Fibroblast of skin of right quadriceps (primary cell): ENCODE measurements at places on chromosomes 3 and 15.

GRCh38 chr3:185998136-185998535 lies 60.3 kb upstream of the TRA2B start:
- no peak for DNase-seq

DNA sequence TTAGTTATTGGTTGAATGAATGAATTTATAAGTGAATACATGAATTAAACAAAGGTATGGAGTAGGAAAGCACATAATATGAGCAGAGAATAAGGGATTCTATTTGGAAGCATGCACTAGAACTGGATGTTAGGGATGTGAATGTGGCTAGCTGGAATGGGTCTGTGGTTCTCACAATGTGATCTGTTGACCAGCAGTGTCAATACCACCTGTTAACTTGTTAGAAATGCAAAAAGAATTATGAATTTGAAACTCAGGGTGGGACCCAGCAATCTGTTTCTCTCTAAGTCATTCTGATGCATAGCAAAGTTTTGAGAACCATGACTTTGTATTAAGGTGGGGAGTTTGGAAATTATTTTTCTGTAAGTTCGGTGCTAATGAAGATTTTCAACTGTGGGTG lies 41.0 kb upstream of the SATB1 start:
- DNase-seq = no peak

- no peak for DNase-seq
Measured at GRCh38 chr15:77361456-77361855, 58.4 kb downstream of the PEAK1 start.

DNA sequence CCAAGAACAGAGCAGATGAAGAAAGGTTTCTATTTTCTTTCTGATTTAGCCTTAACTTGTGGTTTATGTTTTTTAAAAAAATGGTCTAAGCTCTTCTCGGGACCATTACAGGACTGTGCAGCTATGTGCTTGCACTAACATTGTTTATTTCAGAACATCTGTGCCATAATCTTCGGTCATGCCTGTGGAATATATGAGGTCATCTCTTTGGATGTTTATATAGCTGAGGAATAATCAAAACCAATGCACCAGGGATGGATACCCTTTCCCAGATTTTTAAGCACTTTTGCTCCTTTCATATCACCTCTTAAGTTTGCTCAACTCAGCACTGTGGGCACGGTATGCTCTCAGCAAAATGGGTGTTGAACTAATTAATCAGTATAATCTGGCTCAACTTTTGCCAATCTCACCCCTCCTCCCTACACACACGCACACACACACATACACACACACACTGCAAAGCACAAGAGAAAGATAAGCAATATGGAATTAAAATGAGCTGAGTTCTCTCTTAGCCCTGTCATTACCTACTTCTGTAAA lies 268.5 kb upstream of the TMC3 start:
- peak; percentile 88 for DNase-seq

GRCh38 chr3:58665405-58665804 lies 1.2 kb downstream of the FAM3D start:
- no peak for DNase-seq

GRCh38 chr15:83545804-83546511 lies 98.8 kb downstream of the SH3GL3 start:
- no peak for DNase-seq

GRCh38 chr3:151384741-151385174 lies at the start of gene P2RY12:
Gene P2RY12 (minus strand): TSS chr3:151384753. CDS start chr3:151338845, 45,908 bp downstream.
- DNase-seq = no peak

DNA sequence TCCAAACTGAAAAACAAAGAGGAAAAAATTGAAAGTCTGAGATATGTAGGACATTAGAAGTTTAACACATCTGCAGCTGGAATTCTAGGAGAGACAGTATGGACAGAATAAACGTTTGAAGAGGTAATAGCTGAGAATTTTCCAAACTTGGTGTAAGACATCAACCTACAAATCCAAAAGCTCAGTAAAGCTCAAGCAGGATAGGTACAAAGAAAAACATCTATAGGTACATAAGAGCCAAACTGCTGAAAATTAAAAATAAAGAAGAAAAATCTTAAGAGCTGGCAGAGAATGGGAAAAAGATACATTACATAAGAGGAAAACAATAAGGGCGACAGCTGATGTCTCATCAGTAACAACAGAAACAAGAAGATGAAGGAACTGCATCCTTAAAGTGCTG lies 22.8 kb upstream of the C3orf22 start:
- DNase-seq = no peak

DNA sequence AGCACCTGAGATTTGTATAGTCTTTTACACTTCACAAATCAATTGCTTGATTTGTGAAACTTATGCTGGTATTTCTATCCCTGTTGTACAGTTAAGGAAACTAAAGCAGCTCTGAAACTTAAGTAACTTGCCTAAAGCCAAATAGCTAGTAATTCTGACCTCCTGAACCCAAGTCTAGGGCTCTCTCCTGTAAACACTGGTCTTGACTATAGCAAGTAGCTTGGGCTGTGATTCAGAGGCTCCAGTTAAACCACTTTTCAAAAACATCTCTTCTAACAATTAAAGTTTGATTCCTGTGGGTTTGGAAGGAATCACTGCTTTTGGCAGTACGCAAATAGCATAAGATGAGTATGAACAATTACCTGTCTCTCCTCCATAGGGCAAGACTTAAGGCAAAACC lies 18.5 kb upstream of the CMTM8 start:
- no peak for DNase-seq

DNA sequence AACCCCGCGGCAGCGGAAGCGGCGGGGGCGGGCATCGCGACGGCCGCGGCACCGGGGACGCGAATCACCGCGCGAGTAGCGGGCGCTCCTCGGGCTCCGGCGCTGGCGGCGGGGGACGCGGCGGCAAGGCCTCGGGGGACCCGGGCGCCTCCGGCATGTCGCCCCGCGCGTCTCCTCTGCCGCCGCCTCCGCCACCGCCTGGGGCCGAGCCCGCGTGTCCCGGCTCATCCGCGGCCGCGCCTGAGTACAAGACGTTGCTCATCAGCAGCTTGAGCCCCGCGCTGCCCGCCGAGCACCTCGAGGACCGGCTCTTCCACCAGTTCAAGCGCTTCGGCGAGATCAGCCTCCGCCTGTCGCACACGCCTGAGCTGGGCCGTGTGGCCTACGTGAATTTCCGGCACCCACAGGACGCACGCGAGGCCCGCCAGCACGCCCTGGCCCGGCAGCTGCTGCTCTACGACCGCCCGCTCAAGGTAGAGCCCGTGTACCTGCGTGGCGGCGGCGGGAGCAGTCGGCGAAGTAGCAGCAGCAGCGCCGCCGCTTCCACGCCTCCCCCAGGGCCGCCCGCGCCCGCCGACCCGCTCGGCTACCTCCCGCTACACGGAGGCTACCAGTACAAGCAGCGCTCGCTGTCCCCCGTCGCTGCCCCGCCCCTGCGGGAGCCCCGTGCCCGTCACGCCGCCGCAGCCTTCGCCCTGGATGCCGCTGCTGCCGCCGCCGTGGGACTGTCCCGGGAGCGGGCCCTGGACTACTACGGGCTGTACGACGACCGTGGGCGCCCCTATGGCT lies 675 bp downstream of the RBM15B start:
- peak; percentile 22 for DNase-seq

- DNase-seq = peak; percentile 24
Measured at GRCh38 chr3:29140666-29141065, 140.2 kb upstream of the RBMS3 start.

DNA sequence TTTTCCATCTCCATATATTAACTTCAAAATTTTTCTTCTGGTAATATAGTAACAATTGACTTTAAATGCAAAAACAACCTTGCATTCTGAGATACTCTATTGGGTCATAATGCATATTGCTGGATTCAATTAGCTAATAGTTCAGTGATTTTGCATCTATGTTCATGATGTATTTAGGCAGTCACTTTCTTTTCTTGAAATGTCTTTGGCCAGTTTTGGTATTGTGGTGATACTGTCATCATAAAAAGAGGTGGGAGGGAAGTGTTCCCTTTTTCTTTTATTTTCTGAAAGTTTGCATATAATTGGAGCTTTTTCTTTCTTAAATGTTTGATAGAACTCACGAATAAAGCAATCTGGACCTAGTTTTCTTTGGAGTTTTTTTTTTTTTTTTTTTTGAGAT lies 67.4 kb upstream of the ZNF148 start:
- DNase-seq = no peak

DNA sequence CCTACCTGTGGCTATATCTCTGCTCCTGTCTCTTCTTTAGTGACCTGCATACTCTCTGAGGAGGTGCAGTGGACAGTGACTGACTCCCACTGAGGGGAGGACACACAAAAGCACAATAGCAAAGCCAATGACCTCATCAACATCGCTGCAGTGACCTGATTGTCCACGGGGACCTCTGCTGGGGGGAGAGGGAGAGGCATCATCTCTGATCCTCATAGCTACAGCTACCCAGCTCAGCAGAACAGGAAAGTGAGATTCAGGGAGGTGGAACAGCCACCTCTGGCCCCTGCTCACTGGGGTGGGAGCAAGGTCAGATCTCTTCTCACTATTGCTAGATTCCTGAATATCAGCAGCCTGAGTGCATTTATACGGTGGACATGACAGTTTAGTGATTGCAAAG lies 179.2 kb downstream of the ATP10A start:
- DNase-seq = no peak

DNA sequence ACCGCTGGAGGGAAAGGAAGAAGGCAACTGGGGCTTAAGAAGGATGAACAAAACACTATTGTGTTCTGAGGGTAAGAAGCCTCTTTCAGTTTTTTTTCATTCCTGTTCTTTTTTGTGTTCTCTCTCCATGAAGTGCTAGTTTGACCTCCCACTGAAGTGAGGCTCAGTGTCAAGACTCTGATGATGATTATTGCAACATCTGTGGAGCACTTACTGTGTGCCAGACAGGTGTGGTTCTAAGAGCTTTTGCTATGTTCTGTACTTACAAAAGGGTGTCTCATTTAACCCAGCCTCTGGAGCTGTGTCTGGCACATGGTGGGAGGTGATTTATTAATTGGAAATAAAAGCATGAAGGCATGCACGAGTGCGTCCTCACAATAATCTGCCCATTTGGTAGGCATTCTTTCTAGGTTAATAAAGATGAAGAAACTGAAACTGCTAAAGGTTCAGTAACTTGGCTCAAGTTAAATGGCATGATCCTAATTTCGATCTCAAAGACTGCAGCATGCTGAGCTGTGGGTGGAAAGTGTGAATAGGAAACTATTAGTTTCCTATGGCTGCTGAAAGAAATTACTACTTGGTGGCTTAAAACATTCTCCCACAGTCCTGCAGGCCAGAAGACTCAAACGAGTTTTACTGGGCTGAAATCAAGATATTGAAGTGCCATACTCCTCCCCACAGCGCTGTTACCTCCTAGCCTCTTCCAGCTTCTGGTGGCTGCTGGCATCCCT lies 38.5 kb upstream of the VEPH1 start:
- no peak for DNase-seq

DNA sequence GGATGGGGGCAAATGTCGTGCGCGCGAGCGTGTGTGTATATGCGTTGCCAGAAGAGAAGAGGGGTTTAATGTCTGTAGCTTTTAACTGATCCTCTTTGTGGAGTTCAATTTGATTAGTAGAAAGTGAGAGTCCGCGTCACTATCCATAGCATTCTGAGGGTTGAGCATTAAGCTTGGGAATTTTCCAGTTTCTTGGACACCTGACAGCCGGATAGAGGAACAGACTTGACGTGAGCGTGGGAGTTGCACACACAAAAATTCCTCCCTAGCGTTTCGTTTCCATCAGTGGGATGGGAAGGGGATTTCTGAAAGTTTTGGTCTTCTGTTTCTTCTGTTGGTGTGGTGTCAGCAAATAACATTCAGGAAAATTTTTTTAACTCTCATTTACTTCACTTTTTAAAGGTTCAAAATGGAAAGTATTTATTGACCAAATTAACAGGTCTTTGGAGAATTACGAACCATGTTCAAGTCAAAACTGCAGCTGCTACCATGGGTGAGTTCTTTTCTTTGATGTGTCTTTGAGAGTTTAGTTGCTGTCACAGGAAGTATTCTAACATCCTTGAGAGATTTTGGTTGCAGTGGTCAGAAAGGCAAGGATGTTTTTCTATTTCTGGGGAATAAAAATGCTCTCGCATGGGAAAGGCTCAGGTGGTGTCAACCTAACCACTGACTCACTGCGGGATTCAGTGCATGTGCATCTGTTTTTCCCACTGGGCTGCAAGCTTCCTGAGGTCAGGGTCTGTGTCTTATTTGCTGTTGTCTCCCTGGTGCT lies 841 bp downstream of the POGLUT1 start:
- peak; percentile 24 for DNase-seq

GRCh38 chr15:84970843-84971242 lies 10.8 kb upstream of the PDE8A start:
- no peak for DNase-seq

- DNase-seq = no peak
Measured at GRCh38 chr3:50102558-50102957, 13.8 kb downstream of the RBM5 start.

DNA sequence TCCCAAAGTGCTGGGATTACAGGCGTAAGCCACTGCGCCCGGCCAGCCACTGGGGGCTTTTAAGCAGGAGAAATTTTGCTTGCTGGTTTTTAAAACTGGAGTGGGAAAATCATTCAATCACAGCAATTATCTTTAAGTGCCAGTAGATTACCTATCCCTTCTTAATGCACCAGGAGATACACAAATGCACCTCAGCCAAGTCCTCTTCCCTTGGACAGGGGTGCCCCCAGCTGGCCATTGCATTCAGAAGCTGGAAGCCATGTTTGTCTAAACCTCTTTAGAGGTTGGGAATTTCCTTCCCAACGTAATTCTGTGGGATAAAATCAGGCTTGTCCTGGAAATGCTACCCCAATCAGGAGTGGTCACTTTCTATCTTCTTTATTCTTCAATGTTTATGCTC lies 26.6 kb downstream of the MIX23 start:
- DNase-seq = peak; percentile 10

DNA sequence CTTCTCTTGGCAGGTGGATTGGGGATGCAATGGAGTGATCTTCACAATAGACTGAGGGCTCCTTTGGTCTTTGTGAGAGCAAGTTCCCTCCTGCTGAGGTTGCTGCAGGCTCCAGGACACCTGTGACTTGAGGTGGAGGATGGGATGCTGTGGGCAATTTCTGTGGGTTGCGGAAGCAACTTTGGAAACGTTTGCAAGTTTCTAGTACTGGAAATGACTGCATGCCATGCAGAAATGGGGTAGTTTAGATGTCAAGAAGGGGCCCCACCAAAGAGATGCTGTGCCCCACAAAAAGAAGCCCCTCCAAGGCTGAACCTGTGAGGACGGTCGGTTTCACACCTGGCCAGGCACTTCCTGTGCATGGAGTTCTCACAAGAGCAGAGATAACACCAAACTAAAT lies 80.4 kb upstream of the XCR1 start:
- DNase-seq = no peak

DNA sequence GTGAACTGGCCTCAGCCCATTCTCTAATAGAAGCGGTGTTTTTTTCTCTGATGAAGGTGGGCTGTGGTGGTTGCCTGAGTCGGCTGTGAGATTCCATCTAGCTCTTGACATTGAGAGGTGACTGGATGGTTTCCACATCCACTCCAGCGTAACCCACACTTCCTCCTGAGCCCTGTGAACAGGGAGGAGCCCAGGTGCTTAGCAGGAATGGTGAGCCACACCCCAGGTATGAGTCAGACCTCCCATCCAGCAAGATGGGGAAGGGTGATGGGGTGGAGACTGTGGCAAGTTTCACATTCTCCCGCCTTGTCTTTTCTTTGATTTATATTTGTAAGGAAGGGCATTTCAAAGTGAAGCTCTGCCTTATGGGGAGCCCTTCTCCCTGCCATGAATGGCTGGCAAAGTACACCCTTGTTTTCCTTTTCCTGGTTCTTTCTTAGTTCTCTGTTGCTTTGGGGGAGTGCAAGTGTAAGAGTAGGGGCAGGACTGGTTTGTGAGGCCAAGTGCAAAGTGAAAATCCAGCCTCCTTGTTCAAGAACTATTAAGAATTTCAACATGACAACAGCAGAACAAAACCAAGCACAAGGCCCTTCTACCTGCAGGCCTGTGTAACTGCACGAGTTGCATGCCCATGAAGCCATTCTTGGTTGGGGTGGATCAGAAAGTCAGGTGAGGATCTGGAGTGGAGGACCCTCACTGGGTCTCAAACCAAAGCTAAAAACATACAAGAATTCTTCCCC lies 4.6 kb upstream of the TPRG1 start:
- no peak for DNase-seq
